ENCODE measurements at places on chromosomes 2 and 18.

DNA sequence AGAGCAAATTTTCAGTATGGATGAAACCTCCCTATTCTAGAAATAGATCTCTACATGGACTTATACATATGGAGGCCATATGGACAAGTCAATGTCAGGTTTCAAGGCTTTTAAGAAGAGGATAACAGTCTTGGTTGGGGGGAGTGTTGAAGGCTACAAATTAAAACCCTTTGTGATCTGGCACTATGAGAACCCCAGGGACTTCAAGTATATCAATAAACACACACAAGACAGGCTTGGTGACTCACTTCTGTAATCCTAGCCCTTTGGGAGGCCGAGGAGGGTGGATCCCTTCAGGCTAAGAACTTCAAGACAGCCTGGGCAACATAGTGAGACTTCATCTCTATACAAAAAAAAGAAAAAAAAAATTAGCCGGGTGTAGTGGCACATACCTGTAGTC lies 127.2 kb upstream of the SP5 start:
- DNase-seq, result no peak

- DNase-seq, result no peak
Observed at GRCh38 chr18:4248686-4249085, 206.4 kb downstream of the DLGAP1 start.

GRCh38 chr18:49178736-49179135 lies 228.0 kb upstream of the SMAD7 start:
- DNase-seq, result no peak

GRCh38 chr2:60317844-60318243 lies 235.6 kb downstream of the BCL11A start:
- no peak for DNase-seq

- DNase-seq, result no peak
Observed at GRCh38 chr2:117718048-117718447, 96.4 kb upstream of the DDX18 start.

GRCh38 chr2:196836440-196836839 lies 27.3 kb upstream of the C2orf66 start:
- DNase-seq, result no peak

GRCh38 chr18:44778788-44779187 lies 98.1 kb downstream of the SETBP1 start:
- no peak for DNase-seq

GRCh38 chr2:229090225-229090624 lies 180.9 kb downstream of the PID1 start:
- no peak for DNase-seq

- peak; percentile 20 for DNase-seq
Observed at GRCh38 chr2:174553811-174554493, 43.7 kb downstream of the WIPF1 start.

GRCh38 chr2:95390272-95390880 lies 12.1 kb upstream of the FAHD2A start:
- no peak for DNase-seq

- no peak for DNase-seq
Observed at GRCh38 chr18:30862900-30863299, 179.6 kb downstream of the DSC3 start.

DNA sequence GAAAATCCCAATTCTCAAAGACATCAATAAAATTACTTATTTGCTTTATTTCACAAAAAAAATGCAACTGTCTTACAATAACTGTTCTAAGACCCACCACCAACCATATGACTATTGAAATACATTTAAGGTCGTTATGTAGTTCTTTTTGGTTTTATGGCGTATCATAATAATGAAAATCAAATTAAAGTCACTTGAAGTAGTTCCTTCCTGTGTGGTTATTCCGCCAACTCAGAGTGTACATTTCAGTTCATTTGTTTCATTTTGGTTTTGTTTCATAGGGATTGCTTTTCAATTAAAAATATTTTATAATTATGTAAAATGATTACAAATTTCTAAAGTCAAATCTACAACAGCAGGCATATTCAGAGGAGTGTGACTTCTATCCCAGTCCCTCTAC lies 45.9 kb upstream of the AAK1 start:
- no peak for DNase-seq

- no peak for DNase-seq
Observed at GRCh38 chr18:59695551-59695950, 1.7 kb downstream of the CCBE1 start.

GRCh38 chr2:149291881-149292280 lies 38.5 kb upstream of the LYPD6 start:
- DNase-seq, result no peak

DNA sequence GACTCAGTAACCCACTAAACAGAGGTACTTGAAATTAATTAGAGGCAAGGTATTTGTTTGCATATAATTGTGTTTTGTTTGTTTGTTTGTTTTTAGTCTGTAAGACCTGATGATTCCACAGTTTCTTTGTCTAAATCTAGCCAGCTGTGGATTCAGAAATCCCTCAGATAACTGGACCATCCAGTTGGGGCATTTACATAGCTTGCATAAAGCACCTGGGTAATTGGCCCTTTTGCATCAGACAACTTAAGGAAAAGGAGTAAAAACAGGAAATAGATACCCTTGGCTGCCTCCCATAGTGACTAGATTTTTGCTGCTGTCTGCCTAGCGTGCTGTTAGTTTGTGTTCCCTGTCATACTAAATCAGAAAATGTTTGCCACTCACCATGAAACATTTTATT lies 46.6 kb upstream of the XIRP2 start:
- DNase-seq, result no peak

DNA sequence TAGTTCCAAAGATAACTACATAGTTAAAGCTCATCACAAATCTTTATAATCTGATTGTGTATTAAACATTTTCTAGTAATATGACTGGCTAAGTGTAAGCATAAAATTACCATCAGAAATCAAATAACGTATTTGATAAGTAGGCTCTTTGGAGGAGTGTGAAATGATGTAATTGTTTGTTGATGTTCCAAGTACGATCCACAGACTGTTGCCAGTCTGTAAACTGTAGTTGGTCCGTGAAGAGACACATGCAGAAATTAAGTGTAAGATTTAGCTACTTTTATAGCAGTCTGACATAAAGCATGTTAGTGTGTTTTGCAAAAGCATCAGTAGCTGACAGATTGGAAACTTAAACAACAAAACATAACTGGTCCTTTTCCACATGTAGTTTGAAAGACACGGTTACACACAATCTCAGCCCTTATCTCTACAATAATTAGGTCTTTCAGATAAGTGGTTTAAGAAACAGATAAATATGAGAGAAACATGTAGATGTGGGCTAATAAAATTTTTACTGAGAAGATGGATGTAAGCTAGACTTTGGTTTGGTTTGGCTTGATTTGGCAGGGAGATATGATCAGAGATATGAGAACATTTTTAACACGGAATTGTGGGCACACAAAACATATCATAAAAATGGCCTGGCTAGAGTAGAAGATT lies 115.0 kb upstream of the EPB41L5 start:
- DNase-seq, result no peak

- DNase-seq, result no peak
Observed at GRCh38 chr2:169050476-169051240, 18.7 kb upstream of the DHRS9 start.

DNA sequence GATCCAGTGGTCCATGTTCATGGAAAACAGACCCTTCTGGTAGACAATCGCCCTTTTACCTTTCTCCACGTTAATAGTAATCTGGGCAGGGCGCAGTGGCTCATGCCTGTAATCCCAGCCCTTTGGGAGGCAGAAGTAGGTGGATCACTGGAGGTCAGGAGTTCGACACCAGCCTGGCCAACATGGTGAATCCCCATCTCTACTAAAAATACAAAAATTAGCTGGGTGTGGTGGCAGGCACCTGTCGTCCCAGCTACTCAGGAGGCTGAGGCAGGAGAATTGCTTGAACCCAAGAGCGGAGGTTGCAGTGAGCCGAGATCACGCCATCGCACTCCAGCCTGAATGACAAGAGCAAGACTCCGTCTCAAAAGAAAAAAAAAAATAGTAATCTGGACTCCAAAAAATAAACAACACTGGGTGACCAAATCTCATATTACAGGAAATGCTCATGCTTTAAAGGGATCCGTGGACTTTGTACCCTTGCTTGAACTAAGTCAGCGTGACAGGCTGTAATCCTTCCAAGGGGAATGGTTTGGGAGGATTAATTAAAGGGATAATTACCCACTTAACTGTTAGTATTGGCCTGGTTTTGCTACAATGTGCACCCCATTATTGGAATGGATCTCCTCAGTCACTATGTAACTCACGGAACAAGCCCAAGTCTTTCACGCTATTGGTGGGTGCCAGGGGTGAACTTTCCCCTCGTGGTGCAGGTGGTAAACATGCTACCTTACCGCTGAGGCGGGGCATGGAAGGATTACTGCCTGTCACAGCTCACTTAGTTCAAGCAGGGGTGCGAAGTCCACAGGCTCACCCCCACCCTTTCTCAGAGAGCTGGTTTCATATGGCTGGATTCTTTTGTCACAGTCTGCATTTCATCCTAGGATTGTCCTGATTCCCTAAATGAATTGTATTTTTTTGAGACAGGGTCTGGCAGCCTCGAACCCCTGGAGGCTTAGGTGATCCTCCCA lies 36.7 kb downstream of the PROC start:
- no peak for DNase-seq

GRCh38 chr2:45344502-45344901 lies 266.6 kb downstream of the SRBD1 start:
- no peak for DNase-seq

DNA sequence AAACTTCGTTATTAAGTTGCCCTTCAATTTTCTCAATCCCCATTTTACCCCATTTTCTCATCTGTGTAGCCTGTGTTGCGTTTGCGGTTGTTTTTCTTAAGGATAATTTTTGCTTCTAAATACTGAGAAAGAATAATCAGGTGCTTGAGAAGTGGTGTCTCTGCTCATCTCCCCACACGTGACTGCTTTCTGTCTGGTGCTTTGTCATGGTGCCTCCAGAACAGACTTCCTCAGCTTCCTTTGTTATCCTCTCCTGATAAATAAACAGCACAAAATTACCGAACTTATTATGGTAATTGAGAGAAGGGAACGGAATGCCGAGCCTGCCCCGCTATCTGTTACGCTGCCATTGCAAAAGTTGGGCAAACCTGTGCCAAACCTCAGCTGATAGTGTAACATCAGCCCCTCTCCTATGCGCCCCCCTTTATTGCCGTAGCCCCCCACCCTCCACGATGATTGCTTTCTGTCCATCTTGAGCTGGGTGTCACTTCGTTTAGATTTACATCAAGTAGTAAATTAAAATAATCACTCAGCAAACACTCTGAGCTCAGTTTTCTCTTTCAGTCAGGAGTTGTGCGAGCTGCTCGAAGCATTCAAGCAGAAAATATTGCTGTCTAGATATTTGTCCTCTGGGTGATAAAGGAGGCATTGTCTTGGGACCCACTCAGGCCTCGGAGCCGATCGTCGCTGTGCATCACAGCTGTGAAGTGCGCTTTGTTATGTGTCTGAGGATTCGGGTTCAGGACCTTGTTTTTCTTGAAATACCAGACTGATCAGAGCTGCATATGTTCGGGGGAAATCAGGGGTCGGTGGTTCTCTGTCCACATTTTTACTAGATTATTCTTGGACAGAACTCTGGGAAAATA lies 1008.5 kb upstream of the FANCL start:
- no peak for DNase-seq

DNA sequence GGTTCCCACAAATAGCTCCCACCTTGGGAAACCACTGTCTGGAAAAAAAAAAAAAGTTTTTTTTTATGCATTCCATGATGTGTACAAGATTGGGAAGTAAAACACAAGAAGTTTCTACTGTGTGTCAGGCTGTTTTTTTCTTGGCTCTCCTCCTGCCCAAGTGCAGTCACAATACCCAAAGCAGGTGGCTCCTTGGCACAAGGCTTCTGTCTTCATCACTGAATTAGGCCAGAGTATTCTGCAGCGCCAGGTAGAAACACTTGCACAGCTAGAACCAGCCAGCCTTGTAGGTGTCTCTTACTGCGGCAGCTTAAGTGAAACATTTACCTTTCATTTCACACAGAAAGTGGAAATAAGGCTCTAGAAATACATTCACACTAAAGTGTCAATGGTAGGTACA lies 23.8 kb upstream of the MAL start:
- no peak for DNase-seq

GRCh38 chr18:79242246-79242645 lies 153.5 kb upstream of the NFATC1 start:
- DNase-seq, result no peak

DNA sequence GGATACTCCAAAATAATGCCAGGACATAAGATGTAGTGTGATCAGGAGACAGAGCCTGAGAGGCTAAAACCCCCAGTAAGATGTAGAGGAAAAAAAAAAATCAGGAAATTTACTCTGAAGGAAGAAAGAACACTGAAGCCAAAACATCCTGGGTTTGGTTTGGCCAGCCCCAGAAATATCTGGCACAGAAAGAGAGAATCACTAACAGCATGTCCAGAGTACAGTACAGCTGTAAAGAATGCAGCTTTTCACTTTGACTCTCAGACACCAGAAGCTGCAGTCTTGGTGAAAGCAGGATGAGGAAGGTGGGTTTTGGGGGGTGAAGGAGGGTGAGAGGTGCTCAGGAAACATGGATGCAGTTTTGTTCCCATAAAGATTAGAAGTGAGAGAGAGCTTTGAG lies 1577.7 kb upstream of the ACVR2A start:
- DNase-seq, result no peak

GRCh38 chr2:12465631-12466135 lies 251.1 kb upstream of the TRIB2 start:
- no peak for DNase-seq

DNA sequence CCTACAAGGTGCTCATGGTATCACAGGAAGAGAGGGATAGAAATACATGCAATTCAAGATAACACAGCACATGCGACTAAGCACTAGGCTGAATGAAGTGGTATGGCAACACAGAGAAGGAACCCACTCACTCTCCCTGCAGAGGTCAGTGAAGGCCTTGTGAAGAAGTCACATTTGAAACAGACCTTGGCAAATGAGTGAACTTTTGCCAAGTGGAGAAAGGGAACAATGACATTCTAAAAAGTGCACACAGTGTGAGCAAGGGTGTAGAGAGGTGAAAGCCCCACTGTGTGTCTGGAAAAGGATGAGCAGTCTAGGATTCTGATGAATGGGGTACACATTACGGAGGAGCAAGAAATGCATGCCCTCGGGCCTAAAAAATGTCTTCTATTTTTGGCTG lies 23.3 kb downstream of the KLF7 start:
- peak; percentile 11 for DNase-seq

GRCh38 chr2:26668041-26668440 lies 24.5 kb upstream of the KCNK3 start:
- DNase-seq, result no peak

DNA sequence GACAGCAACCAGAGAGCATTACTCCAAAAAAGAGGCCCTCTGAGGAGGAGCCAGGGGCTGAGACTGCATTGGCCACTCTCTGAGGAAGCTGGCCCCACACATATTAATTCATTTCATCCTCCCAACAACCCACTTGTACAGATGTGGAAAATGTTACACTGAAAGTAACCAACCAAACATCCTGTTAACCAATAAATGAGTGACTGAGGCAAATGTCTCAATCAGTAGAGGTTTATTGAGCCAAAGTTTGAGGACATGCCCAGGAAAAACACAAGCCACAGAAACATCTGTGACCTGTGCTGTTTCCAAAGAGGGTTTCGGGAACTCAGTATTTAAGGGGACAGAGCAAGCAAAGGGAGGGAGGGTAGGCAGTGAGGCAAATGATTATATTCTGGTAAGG lies 53.0 kb downstream of the SKA1 start:
- DNase-seq, result no peak

Measured in naive thymus-derived CD8-positive, alpha-beta T cell (primary cell).